ENCODE measurements at places on chromosomes 12 and 14. TPM values are rescaled to one million over a fixed set of nuclear protein-coding genes. Genes with fewer than 3 reads are reported as not detected.

The RNASE4 gene
- polyA plus RNA-seq = 8.1 TPM

The RNF212B gene
- polyA plus RNA-seq = 0.07 TPM

The RPGRIP1 gene
- not detected for polyA plus RNA-seq

The PSMA6 gene
- polyA plus RNA-seq = 272 TPM

The IRAK3 gene
- 0.22 TPM for polyA plus RNA-seq

The TOMM20L gene
- not detected for polyA plus RNA-seq

The DBX2 gene
- polyA plus RNA-seq = not detected
